Islet precursor cell (in vitro differentiated cells): ENCODE measurements at places on chromosomes 2 and 18.
A peak's percentile ranks its signal among the peaks of the same experiment; 100 is the strongest.

- no peak for DNase-seq
Observed at GRCh38 chr18:35864916-35865315, 107.6 kb upstream of the RMP24 start.

- DNase-seq, result no peak
Observed at GRCh38 chr2:209471037-209471436, 47.2 kb downstream of the MAP2 start.

DNA sequence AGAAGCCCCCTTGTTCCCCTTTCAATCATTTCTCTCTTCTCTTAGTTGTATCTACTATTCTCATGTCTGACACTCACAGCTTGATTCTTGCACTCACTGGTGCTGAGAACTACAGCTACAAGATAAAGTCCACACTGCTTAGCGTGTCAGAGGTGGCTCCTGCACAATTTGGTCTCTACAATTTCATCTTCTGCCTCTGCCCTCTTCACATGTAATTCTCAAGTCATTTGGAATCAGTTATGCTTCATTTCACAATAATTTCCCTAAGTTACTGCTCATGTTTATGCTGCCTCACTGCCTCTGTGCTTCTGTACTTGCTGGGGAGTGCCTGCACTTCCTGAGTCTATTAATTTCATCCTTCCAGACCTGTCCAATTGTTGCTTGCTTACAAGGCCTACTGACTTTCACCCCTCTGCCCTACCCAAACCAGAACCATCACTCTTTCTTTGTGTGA, 11.6 kb upstream of the NAB1 start:
- no peak for DNase-seq

DNA sequence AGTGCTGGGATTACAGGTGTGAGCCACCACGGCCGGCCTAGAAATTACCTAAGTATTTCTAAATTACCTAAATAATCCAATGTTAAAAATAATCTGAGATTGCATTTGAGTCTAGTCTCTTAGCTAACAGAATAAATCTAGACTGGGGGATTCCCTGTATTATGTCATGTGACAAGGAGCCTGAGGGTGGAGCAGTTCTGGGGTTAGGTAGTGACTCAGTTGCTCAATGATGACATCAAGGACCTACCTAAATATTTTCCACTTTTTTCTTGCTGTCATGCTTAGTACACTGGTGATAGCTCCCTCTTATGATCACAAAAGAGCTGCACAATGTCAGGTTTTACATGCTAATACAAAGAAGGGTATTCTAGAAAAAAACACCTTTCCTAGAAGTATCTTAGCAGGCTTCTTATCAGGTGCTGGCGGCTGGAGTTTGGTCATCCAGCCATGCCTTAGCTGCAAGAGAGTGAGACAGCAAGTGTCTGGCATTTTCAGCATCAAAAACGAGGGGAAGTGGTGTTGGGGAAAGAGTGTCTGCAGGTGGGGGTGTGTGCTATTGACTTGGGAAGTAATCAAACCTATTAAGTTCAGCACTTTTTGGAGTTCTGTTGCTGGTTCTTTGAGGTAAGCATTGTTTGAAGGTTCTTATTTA, 17.5 kb upstream of the CEP192 start:
- DNase-seq, result no peak

GRCh38 chr18:65206551-65207260, 544.1 kb upstream of the CDH7 start:
- DNase-seq, result peak; percentile 81

DNA sequence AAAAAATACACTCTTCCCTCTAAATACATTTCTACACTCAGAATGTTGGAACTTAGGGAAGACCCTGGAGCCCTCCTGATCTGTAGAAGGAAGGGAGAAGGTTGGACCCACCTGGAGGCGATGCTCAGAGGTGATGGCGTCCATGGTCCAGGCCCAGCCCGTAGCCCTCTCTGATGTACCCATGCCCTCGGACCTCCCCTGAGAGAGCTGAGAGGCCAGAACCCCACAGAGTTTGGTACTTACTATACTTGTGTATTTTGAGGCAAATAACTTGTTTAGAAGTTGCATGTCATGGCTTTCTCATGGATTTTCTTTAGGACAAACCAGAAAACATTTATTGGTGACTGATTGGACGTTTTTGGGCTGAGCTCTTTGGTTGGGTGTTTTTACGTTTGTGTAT, 10.5 kb downstream of the CTDP1 start:
- DNase-seq, result no peak

DNA sequence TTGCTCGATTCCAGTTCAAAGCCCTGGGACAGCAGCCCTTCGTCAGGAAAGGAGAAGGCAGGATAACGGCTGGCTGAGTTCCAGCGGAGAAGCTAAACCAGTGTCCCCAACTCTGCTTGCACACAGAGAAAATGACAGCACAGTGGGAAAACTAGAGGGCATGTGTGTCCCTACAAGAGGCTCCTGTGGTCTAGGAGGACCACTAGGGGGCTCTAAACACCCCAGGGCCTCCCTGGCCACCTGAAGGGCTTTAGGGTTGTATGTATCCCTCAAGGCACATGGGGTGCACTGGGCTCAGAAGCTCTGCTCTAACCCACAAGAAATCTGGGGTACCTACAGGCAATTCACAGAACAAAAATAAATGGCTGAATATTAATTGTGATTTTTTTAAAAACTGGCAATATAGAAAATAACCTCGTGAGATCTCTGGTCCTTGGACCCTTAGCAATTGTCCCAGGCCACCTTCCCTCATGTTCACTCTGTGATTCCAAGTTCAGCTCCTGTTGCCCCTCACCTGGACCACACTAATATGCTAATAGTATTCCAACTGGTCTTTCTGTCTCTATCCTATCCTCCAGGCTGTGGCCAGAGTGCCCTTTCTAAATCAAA, 17.5 kb downstream of the STAT1 start:
- DNase-seq, result peak; percentile 72

DNA sequence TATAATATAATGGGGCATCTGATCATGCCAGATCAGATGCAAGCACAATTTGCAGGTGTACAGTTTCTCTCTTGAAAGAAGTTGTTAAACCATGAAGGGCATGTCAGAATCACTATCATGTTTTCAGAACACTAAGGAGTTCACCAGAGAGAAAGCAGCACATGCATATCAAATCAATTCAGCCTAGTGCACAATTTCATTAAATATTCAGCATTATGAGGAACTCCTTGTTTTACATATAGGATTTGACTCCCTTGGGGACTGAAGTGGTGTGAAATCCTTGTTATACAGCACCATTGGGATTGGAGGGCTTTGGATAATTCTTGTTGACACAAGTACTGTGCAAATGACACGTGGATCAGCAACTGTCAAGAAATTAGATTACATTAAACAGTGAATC, 562.1 kb upstream of the KLHL29 start:
- DNase-seq, result no peak

GRCh38 chr2:215931256-215931903, 82.0 kb downstream of the MREG start:
- DNase-seq, result peak; percentile 75
